ENCODE measurements at places on chromosomes 16 and 17.

DNA sequence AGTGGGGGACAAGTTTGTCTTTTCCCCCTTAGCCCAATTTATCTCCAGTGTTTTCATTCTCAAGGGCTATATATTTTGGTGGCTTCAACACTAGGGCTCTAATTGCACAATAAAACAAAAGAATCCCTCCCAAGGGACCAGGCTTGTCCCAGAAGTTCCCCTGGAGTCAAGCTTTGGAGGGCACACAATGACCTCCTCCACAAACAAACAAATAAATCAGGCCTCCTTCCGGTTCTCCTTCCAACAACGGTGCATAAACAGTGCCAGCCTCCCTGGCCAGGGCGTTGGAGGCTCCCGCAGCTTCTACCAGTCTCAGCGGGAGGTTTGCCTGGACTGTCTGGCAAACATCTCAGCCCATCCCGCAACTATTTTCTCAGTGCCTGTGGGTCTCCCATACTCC lies 188.0 kb upstream of the FOXF1 start:
- no peak for DNase-seq

GRCh38 chr17:38452719-38453118 lies 24.5 kb downstream of the ARHGAP23 start:
- DNase-seq = no peak

GRCh38 chr16:24010440-24011089 lies 174.8 kb downstream of the PRKCB start:
- peak; percentile 93 for DNase-seq

DNA sequence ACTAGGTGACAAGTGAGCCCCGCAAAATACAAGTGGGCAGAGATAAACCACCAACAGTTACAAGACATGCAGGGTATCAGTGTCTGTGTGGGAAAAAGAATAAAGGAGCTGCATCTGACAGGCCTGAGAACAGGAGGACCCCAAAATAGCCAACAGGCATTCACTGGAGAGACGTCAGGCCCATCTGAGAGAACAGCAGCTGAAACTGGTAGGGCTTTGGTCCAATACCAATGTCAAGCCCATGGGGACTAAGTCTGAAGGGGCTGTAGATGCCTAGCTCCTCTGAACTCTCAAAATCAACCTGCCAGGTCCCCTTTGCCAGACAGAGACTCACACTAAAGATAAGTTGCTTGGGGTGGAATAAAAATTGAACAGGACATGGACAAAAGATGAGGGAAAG lies 30.5 kb upstream of the TANC2 start:
- no peak for DNase-seq
